ENCODE measurements at places on chromosomes 6 and 20. TPM values are rescaled to one million over a fixed set of nuclear protein-coding genes. Genes with fewer than 3 reads are reported as not detected.

Gene GLP1R
- 4.0 TPM for total RNA-seq

Gene IRF4
- not detected for total RNA-seq

Gene PTCHD4
- total RNA-seq: 4.8 TPM

Gene TREML4
- not detected for total RNA-seq

Gene PHACTR3
- total RNA-seq: 1.4 TPM

Gene RBM24
- total RNA-seq: 1.5 TPM

Gene TTLL9
- 2.4 TPM for total RNA-seq

Gene C2
- 0.47 TPM for total RNA-seq

Gene PTCRA
- total RNA-seq: not detected

All from progenitor cell of endocrine pancreas (in vitro differentiated cells).